ENCODE measurements at places on chromosomes 4 and X. TPM values are rescaled to one million over a fixed set of nuclear protein-coding genes. Genes with fewer than 3 reads are reported as not detected.

- DNase-seq, result no peak
Measured at GRCh38 chr4:25702848-25703247, 47.2 kb downstream of the SLC34A2 start.

- DNase-seq, result no peak
Measured at GRCh38 chr4:187172340-187172761, 448.7 kb upstream of the FAT1 start.

GRCh38 chr4:7464259-7464655 lies 29.5 kb upstream of the PSAPL1 start:
- no peak for DNase-seq

GRCh38 chr4:94452476-94453371 lies 982 bp downstream of the PDLIM5 start:
- no peak for DNase-seq

DNA sequence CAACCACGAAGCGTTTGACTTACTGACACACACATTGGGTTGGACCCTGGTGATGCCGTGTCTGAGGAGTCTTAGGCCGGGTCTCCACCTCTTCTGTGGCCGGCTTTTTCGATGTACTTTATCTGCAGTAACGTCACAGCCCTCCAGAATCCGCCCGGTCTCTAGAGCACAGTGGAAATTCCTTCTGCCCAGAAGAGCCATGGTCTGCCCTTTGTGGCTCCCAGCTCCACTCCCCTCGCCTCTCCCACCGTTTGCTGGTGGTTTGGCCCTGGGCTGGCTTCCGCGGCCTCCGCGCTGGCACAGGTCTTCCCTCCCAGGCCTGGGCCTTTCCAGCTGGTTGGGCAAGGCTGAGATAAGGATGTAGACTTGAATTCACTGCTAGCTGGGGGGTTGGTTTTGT lies 4.3 kb downstream of the MAEA start:
- no peak for DNase-seq

- no peak for DNase-seq
Measured at GRCh38 chrX:14591976-14592375, 62.6 kb downstream of the GLRA2 start.

GRCh38 chrX:152428120-152428519 lies 23.0 kb downstream of the GABRA3 start:
- DNase-seq, result no peak

- no peak for DNase-seq
Measured at GRCh38 chrX:34559325-34559724, 97.8 kb downstream of the TMEM47 start.

DNA sequence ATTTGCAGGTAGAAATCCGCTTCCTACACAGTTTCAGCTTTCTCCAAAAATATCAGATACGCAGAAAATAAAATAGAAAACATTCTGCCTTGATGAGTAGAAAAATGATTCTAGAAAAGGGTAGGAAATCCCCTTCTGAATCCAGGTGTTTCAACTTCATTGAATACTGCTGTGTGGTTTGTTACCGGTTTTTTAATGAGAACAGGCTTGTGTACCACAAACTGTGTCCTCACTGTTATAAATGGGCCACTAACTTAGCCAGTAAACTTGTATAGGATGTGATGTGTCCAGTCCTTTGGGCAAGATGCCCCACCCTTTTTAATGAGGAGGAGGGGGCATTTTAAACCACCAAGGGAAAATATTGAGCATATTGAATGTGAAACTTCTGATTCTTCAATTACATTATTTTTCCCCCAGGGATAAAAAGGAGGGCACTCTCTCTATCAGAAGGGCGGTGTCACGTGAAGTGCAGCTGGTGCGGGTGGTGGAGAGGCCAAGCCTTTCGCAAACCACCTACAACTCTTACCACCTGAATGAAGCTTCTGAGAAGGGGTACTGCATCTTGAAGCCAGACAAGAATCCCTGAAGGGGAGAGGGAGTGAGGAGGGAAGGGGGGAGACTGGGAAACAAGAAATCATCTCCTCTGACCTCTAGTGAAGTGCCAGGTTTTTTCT lies 4.5 kb downstream of the CXXC4 start:
- DNase-seq, result no peak

GRCh38 chrX:153926858-153927671 lies 1.0 kb upstream of the ARHGAP4 start:
- peak; percentile 71 for DNase-seq

GRCh38 chrX:68934421-68934820 lies 105.6 kb downstream of the EFNB1 start:
- DNase-seq, result no peak

GRCh38 chr4:110371016-110371770 lies 104.8 kb upstream of the ENPEP start:
- no peak for DNase-seq

GRCh38 chrX:132094164-132094563 lies 33.7 kb downstream of the FRMD7 start:
- DNase-seq, result no peak

Gene CAPN6
- not detected for total RNA-seq

Gene NHS
- total RNA-seq, result 11.1 TPM

Gene GAGE12F
- not detected for total RNA-seq

Gene MAGEA8
- total RNA-seq, result not detected

Gene CTAG2
- total RNA-seq, result not detected

Gene DCX
- total RNA-seq, result not detected

Gene CD99
- 421 TPM for total RNA-seq

Gene FAT1
- total RNA-seq, result 0.15 TPM

Gene STK26
- 57.1 TPM for total RNA-seq

Gene XAGE1A
- total RNA-seq, result not detected

Measured in activated T-helper 1 cell treated with anti-CD3 and anti-CD28 coated beads, Interleukin-12 subunit alpha, Interleukin-12 subunit beta, Interleukin-2, Interleukin-4 antibody, amounts not matched to agents 30 ng/mL and 10 ng/mL and 1 ng/mL, durations not matched to agents 14 hours and 24 hours and 36 hours (primary cell).